Gastrocnemius medialis (tissue), 4 donors: ENCODE measurements at places on chromosomes 3 and 15.

- DNase-seq = no peak
Observed at GRCh38 chr3:51962854-51963530, 4.3 kb downstream of the PCBP4 start.

- DNase-seq = no peak
Observed at GRCh38 chr15:65095011-65095746, 18.6 kb downstream of the KBTBD13 start.

DNA sequence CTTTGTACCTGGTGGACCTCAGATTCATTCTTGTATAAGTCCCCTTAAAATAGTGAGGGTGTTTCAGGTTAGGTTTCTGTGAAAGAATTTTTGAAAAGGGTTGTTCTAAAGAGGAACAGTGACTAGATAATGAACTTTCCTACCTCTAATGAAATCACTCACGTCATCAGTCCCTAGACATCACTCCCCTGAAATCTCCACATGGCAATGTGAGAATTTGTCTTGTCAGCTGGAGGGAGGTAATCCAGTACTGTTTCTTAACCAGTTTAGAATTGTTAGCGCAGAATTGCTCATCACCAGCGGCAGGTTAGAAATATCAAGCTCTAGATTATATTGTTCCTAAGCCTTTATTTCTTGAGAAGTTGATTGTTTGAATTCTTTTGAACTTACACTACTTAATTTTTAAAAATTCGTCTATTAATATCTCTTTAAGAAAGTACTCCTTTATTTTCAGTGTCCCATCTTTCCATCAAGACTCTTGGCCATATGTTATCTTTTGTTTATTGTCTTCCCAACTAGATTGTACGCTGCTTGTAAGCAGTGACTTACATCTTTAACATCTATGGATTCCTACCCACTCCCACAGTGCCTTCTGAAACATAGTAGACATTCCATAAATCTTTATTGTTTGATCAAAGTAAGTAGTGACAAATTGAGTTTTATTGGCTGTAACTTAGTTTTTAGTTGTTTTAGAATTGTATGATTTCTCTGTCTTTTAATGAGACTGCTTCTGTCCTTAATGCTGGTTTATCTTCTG lies 52.8 kb downstream of the RASA2 start:
- no peak for DNase-seq

DNA sequence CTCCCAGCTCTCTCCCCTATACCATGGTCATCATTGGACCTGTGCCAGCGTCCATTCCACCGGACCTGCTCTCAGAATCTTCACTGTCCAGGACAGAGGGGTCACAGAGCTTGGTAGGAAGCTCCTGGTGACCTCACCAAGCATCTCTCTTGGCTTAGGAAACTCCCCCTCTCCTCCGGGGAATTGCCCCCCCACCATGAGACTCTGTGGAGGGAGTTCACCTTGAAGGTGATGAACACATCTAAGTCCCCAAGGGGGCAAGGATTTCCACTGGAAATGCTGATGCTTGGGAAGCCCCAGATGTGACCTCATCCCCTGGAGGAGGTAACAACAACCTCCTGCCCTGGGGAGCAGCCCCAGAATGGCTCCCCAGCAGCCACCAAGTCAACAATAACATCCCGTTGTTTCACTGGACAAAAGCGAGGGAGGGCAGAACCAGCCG lies 3.2 kb downstream of the SEMA7A start:
- DNase-seq = no peak

DNA sequence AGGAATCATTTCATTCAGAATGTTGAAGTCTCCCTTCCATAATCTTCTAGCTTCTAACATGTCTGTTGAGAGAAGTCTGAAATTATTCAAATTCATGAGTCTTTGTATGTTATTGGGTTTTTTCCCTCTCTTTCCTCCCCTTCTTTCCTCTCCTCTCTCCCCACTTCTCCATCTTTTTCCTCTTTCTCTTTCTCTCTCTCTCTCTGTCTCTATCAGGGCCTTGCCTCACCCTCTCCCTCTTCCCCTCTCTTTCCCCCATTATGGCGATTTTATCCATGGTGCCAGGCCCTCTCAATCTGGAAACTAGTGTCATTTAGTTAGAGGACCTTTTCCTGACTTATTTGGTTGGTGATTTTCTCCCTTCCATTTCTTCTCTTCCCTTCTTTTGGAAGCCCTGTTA lies 147.3 kb downstream of the SST start:
- no peak for DNase-seq

- no peak for DNase-seq
Observed at GRCh38 chr3:37946531-37946889, 44.1 kb upstream of the VILL start.

DNA sequence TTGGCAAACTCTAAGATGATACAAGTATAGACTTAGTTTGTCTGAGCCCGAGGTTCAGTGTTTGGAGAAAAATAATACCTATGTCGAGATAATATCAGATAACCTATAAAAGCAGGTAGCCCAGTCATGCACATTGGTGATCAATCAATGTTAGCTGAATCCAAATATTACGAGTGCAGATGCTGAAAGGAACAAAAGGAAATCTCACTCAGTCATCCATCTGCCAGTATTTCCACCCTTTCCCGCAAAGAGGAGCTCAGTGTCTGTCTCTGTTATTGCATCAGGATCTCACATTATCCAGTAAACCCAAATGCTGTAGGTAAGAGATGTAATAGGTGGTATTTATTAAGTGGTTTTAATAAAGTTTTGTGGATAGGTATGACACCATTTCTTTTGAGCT lies 251.2 kb upstream of the CTDSPL start:
- no peak for DNase-seq

DNA sequence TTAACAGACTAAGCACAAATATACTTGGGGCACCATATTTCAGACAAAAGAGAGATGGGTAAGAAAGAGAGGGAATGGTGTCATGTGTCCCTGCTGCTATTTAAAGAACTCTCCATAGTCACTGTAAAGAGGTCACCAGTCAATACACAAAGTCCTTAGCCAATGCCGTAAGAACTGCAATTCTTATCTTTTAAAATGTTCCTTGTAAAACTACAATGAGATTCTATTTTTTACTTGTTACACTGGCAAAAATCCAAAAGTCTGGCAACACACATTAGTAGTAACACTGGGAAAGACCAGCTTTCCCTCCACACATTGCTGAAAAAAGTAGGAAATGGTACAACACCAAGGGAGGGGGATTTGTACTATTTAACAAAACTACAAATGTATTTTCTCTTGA lies 189.4 kb downstream of the TBC1D5 start:
- no peak for DNase-seq

DNA sequence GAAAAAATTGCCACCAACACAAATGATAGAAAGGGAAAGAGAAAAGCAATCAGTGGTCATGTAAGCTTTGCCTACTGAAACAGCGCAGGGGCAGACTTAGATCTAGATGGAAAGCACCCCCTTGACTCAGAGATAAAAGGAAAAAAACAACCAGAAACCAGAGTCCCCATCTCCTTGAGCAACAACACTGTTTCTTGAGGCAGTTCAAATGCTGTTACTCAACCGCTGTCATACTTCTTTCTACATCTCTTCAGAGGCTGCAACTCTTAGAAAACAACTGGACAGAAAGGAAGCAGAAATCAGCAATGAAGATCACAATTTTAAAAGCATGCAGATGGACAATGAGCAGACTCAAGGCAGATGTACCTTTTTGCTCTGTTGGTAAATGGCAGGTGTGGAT lies 36.5 kb downstream of the FSIP1 start:
- no peak for DNase-seq

DNA sequence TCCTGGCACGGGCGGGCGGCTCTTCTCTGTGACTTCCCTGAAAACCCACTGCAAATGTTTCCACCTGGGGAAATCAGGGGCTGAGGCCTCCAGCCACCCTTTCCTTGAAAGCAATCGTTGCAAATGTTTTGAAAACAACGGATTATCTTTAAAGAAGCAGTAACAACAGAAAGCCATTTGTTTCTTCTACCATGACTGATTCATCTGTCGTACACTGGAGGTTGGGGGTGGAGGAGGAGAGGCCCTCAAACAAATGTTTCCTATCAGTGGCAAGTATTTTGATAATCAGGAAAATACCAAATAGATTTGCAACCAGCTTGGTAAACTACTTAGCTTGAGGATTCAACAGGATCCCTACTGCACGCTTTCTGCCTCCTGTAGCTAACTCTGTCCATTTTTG lies 114.9 kb downstream of the PDZRN3 start:
- no peak for DNase-seq

DNA sequence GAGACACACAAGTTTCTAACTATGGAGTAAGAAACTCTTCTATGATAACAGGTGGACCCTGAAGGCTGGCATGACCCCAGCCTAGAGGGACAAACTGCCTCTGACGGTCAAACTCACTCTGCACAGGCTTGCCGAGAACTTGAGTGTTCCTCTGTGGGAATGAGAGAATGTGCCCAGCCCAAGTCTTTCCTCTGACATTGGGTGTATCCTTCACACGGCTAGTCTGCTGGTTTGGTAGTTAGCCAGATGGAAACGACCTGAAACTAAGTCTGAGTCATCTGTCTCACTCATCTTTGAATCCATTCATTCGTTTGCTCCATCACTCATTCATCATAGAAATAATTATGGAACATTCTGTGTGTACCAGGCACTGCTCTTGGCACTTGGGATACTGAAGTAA lies 198.4 kb downstream of the ATP10A start:
- no peak for DNase-seq

- DNase-seq = no peak
Observed at GRCh38 chr3:101020351-101021015, 27.3 kb upstream of the ABI3BP start.

- no peak for DNase-seq
Observed at GRCh38 chr15:66708389-66708788, 6.4 kb downstream of the SMAD6 start.

DNA sequence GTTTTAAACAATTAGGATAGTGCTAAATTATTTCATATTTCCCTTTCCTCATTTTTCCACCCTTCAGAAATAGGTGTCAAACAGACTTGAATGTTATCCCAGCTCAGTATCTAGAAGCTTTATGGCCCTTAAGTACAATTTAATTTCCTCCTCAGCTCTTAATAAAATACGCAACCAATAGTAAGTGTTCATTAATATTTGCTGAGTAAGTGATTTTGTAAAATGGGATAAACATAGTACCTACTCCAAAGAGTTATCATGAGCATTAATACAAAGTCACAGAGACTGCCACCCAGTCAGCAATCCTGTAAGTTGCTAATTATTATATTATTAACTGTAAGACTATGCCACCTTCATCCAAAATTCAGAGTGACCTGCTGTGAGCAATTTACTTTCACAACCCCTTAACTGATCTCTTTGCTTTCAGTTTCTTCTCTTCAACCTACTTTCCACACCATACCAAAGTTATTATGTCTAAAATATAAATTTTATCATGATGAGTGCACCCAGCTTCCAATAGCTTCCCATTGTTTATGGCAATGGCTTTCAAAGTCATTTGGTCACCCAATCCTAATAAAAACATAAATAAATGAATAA lies 30.7 kb upstream of the CLDN1 start:
- DNase-seq = no peak

DNA sequence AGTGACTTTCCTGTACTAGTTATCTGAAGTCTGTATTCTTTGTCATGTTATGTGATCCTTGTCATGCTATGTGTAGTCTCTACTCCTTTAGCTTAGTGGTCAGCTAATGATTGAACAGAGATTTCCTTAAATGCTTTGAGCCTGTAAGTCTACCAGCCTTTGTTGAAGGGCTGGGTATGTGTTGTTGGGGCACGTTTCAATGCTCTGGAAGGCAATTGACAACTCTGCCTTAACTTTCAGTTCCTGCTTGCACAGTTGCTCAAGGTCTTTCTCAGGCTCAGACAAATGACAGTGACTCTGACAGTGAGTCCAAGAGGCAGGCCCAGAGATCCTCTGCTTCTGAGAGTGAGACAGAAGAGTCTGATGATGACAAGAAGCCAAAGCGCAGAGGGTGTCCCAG lies 89.3 kb downstream of the CHD2 start:
- no peak for DNase-seq

DNA sequence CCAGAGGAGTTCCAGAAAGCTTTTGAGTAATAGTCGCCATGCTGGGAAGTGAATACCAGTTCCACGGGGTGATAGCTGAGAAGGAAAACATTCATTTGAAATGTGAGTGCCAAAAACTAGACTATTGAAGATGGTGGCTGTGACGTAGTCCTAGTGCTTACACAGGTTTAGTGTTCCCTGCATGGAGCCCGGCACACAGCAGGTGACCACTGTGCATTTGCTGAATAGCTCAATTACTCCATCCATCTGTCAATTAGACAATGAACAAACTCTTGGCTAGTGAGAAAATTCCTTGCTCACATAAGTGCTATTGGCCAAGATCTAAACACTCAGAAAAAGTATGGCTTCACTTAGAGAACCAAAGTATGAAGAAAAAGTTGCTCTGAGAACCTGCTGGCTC lies 448.1 kb upstream of the WNT5A start:
- DNase-seq = no peak

DNA sequence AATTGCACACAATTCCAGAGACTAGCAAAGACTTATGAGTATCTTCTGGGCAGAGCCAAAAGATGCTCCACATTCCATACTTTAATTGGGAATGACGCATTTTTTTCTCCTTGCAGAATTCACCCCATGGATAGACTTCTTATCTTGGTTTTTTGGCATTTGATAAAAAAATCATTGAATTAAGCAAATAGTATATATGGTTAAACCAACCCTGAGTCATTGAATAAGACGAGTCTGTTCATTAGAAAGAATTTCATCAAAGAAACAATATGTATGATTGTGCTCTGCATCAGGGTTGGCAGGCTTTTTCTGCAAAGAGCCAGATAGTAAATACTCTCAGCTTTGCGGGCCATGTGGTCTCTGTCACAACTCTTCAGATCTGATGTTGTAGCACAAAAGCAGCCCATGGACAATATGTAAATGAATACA lies 9.2 kb upstream of the PDZRN3 start:
- no peak for DNase-seq

- DNase-seq = no peak
Observed at GRCh38 chr3:184471439-184471838, 90.1 kb upstream of the EPHB3 start.

DNA sequence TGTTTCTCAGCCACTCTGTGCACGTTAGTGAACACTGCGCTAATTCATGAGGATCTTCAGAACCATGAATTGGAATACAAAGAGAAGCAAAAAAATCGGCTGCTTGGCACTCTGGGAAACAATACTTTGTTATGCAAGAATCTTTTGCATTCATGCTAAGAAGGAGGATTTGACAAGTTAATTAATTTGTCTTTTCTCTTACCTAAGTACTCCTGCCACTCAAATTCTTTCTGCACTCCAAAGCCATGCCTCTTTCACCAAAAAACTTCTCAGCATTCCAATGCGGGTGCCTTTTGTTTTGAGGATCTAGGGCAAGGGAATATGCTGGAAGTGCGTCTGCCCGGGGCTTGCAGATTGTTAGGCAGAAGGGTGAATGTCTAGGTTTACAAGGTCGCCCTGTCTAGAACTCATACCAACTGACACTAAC lies 11.3 kb upstream of the KAT2B start:
- DNase-seq = no peak
